Activated naive CD4-positive, alpha-beta T cell treated with anti-CD3 and anti-CD28 coated beads, Interleukin-2, amount 10 ng/mL, durations not matched to agents 7 days and 5 days (primary cell): ENCODE measurements at places on chromosomes 5 and 9.
A peak's percentile ranks its signal among the peaks of the same experiment; 100 is the strongest.

DNA sequence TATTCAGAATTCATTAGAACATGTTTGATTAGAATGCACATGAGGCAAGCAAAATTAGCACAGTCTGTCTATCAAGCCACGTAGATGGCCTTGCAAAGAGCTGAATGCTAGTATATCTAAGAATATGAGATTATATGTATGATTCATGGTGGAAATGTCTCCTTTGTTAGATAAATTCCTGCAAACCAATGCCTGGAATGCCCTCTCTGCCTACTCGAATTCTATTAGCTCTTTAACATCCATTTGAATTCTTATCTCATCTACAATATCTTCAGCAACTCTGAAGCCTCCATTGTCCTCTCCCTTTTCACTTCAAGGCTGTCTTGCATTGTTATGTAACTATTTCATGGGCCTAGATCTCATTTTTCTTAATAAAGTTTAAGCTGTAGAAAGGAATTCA lies 205.5 kb downstream of the TMC1 start:
- DNase-seq = no peak

- no peak for DNase-seq
Measured at GRCh38 chr9:136688274-136689107, 1.2 kb upstream of the AGPAT2 start.

DNA sequence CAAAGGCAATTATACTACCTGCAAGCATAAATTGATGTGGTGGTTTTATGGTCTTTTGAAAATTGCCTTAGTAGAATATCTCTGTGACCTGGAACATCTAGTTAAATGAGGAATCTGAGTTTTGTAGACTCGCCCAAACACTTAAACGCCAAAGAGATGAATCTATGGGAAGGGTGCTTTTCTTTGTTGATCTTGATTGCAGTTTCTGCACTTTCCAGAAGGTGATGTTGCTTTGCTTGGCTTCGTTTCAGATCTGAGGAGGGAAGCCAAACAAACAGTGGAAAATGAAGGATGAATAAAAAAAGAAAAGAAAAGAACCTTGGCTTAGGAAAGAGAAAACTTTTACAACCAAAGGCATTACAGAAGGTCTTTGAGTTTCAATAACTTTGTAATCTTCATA lies 1021.2 kb downstream of the NR2F1-AS1 start:
- DNase-seq = no peak

- DNase-seq = peak; percentile 19
Measured at GRCh38 chr9:133702798-133703590, 35.2 kb downstream of the SARDH start.

DNA sequence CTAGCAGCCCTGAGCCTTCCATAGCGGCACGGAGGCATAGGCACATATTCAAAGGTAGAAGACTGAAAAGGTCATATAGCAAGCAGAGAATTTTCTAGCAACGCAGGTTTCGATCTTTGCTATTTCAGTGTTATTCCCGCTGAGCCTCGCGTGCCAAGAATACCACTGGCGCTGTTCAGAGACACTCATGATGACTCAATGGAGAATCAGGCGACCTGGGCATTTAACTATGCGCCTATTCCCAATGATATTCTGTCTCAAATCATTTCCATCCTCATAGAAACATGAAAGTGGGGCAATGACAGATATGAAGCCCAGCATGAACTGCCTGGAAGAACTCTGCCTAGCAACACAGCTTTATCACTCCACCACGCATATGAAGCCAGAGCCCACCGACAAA lies 59.9 kb downstream of the EFNA5 start:
- no peak for DNase-seq

GRCh38 chr5:13303445-13303844 lies 641.0 kb downstream of the DNAH5 start:
- no peak for DNase-seq

DNA sequence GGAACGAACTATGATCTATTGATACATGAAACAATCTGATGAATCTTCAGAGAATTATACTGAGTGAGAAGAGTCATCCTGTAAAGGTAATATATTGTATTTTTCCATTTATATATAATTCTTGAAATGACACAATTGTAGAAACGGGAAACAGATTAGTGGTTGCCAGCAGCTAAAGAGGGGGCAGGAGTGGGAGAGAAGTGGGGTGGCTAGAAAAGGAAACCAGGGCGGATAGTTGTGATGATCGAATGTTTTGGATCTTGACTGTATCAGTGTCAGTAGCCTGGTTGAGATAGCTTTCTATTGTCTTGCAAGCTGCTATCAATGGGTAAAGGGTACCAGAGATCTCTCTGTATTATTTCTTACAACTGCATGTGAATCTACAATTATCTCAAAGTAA lies 17.7 kb upstream of the RAPGEF1 start:
- no peak for DNase-seq
